ENCODE measurements at places on chromosomes 11 and 22.

DNA sequence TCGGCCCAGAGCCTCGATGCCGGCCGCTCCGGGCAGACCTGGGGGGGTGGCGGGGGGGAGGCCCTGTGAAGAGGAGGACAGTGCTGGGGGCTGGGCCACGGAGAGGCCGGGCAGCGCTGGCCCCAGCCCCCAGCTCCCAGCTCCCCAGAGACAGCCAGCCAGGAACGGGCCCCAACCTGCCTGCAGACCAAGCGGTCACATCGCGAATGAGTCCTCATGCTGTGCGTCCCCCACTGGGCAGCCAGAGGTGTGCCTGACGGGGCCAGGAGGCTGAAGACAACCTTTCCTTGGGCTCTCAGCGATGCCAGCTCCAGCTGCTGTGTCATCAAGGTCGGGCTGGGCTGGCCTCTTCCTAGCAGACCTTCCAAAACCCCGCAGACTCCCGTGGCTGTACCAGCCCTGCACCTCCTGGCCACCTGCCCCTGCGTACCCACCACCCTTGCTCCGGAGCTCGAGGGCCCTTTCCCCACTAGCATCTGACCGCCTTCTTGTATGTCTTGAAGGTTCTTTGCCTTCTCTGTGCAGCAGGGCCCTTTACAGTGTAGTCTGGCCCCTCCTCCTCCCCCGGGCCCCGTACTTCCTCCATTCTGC lies 88.4 kb downstream of the CDKN1C start:
- DNase-seq, result no peak

- no peak for DNase-seq
Observed at GRCh38 chr11:11605181-11605580, 16.6 kb downstream of the GALNT18 start.

GRCh38 chr11:76609736-76610370 lies 60.7 kb downstream of the LRRC32 start:
- DNase-seq, result no peak

DNA sequence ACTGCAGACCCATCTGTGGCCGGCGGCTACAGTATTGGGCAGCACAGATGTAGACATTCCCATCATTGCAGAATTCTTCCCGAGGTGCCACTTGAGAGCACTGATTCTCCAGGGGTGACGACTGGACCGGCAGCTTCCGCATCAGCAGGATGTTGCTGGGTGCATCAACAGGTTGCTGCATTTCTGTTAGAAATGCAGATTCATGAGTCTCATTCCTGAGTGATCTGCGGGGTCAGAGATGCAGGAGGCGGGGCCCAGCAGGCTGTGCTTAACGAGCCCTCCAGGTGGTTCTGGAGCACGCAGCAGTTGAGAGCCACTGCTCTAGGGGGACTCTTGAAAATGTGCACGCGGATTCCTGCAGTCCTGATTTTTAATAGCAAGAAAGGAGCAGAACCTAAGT lies 321.8 kb downstream of the TBC1D22A start:
- no peak for DNase-seq

- DNase-seq, result no peak
Observed at GRCh38 chr11:88288560-88288959, 49.0 kb downstream of the CTSC start.

- DNase-seq, result no peak
Observed at GRCh38 chr11:43574949-43575912, 105.3 kb upstream of the HSD17B12 start.

GRCh38 chr11:11057472-11057854 lies 199.6 kb upstream of the ZBED5 start:
- no peak for DNase-seq

DNA sequence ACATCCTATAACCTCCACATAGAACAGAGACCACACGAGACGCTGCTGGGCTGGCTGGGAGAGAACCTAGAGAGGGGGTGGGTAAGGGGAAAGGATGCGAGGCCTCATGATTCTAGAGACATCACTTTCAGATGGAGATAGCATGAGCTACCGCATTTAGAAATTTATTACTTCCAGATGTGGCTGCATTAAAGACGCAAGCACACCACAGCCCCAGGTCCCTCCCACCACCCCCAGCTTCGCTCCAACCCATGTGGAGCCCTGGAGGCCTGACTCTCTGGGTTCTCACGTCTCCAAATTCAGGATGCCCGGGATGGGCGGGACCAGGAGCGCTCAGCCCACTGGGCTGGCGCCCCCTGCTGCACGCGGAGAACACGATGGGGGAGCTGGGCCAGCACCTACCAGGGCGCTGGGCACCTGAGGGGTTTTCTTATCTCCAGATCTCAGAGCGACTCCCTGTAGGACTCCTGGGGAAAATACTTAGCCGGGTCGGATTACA lies 13.6 kb downstream of the MRPL21 start:
- DNase-seq, result no peak

DNA sequence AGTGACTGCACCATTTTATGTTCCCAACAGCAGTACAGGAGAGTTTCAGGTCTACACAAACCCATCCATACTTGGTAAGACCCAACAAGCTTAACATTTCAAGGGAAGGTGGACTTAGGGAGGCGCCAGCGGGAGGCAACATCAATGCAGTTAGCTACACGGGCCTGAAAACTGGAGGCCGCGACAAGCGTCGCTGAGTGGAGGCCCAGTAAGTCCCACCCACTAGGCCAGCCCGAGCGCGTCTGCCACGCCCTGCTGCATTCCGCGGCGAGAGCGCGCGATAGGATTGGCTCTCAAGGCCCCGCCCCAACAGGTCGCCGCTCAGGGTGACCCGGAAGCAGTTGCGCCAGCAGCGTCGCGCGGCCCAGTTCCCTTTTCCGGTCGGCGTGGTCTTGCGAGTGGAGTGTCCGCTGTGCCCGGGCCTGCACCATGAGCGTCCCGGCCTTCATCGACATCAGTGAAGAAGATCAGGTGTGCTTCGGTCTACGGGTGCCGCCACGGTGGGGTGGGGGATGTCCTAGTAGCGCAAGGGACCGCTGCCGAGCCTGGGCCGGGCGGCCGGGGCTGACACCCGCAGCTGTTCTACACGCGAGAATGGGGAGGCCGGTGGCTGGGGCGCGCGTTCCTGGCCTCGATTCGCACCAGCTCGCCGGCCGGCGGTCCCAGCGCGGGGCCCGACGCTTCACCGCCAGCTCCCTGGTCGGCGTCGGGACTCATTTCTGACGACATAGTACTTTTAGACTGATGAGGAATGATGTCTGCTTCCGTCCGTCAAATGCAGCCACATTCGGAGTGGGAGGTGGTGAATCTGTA lies at the start of gene EIF3M:
Gene EIF3M, plus strand, starts transcription at position 373 of the 813 bp plus-strand sequence. Its CDS starts 57 bp downstream, at position 430.
- DNase-seq, result peak; percentile 93

DNA sequence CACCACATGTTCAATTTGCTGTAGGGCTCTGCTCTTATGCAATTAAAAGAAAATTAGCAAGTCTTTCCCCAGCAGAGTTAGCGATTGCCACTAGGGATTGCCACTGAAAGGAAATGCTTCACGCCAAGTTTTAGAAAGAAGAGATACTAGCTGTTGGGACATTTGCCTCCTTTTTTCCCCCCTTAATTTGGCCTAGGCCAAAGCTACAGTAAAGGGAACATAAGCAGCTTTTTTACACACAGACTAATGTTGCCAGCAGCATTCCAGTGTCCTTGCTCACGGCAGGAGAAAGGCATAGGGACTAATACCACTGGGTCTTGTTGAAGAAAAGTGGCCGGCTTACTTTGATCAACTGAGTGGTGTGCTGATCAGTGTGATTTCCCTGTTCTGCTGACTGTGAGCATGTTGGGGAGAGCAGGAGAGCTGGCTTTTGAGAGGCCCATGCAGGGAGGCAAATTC lies 71.2 kb downstream of the PHF21A start:
- no peak for DNase-seq

GRCh38 chr11:12952094-12952493 lies 57.0 kb upstream of the RASSF10 start:
- no peak for DNase-seq

DNA sequence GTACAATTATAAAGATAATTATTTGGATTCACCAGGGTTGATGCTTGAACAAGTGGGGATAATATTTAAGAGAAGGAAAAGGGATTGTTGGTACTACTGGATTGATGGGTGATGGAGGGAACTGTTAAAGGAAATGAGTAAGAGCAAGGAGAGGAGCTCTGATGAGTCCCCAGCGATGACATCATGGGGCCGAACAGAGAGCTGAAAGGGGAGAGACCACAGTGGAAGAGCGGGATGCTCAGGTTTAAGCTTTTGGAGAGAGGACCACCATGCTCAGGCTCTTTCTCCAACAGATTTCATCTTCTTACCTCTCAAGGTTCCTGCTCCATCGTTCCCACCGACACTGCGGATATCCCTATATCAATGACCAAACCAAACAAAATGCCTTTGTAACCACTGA lies 568.7 kb downstream of the ETS1 start:
- no peak for DNase-seq

DNA sequence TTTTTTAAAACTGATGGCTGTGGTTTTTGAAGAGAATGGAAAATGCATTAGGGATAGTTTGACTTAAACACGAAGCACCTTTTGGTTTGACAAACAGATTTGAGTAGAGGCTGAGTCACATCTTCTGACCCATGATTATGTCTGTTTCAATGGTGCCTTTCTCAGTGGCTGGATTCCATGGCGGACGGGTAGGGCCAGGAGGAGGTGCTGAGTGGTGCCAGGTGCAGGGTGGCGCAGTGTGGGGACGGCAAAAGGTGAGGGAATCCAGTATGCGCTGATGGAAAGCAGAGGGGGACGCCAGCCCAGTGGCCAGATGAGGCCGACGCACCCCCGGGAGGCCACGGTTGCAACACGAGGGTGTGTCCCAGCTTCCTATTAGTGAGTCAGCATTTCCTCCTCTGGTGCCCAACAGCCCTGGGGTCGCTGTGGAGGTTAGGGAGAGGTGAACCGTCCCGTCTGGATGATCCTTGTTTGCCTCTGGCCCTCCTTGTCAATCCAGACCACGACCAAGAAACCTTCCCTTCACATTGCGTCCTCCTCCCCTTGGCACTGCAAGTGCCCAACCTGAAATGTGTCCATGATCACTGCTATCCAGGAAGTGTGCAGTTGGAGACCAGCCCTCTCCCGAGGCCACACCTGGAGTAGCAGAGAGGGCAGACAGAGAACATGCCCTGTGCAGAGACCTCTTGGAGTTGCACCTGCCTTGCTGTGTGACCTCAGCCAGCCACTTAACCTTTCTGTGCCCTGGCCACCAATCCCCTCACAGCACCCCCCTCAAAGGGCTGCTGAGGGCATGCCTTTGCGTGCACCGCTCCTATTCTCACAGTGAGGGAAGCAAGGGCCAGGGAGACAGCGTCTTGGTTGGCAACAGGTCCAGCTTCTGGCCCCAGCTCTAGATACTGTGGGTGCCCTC lies 32.5 kb upstream of the ATXN10 start:
- DNase-seq, result no peak

- no peak for DNase-seq
Observed at GRCh38 chr11:121810291-121810690, 305.7 kb downstream of the BLID start.

GRCh38 chr22:41822317-41823057 lies 10.4 kb upstream of the SREBF2 start:
- no peak for DNase-seq

DNA sequence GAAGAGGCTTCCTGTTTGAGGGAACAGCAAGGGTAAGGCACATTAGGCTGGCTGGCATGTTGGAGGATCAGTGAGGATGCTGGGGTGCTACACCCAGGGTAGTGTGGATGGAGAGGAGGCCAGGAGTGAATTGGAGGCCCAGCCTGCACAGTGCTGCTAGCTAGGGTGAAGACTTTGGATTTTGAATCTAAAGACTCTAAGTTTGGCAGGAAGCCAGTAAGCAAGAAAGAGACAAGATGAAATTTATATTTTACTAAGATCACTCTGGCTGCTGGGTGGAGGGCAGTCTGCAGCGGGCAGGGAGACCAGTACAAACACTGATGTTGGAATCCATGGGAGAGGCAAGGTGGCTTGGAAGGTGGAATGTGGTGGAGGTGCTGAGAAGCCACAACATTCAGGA lies 43.6 kb downstream of the TSPAN18 start:
- no peak for DNase-seq

DNA sequence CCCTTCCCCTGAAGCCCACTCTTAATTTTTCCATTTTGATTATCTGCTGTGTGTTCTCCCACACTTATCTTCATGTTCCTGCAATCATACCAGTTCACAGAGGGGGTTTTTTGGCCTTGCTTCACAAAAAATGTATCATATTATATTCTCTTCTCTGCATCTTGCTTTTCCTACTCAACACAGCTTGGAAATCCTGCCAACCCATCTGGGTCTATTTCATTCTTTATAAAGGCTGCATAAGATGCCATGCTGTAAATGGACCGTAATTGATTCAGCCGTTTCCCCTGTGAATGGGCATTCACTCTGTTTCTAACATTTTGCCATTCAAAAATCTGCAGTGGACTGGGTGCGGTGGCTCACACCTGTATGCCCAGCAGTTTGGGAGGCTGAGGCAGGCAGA lies 30.5 kb downstream of the CD6 start:
- DNase-seq, result no peak

- no peak for DNase-seq
Observed at GRCh38 chr11:117973503-117973860, 12.7 kb upstream of the IL10RA start.

Data from CD4-positive, alpha-beta T cell (primary cell).